ENCODE measurements at places on chromosomes 2 and 18. TPM values are rescaled to one million over a fixed set of nuclear protein-coding genes. Genes with fewer than 3 reads are reported as not detected.
A peak's percentile ranks its signal among the peaks of the same experiment; 100 is the strongest.

The BOLL gene
- 1.6 TPM for polyA plus RNA-seq

The UBXN4 gene
- polyA plus RNA-seq = 68.6 TPM

The DLGAP1 gene
- 1.9 TPM for polyA plus RNA-seq

The INSIG2 gene
- 19.3 TPM for polyA plus RNA-seq

The RAB27B gene
- 0.61 TPM for polyA plus RNA-seq

The CD207 gene
- polyA plus RNA-seq = 0.19 TPM

The LIPT1 gene
- 7.6 TPM for polyA plus RNA-seq

- DNase-seq = no peak
These were observed 25.2 kb downstream of the TOGARAM2 start for GRCh38 chr2:29006092-29006979.

DNA sequence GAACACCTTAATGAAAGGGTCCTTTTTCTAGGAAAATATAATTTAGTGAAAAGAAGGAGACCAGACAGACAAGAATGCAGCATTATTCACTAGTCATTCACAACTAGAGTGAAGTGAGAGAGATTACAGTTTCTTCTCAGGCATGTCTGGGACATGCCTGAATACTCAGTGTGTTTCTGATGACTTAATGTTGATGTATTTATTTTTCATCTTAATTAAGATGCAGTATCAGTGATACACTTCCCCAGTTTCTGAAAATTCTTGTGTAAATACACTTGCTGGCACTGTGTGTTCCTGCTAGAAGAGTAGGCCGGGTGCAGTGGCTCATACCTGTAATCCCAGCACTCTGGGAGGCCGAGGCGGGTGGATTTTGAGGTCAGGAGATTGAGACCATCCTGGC lies 143.6 kb downstream of the MYO3B start:
- DNase-seq = no peak

- DNase-seq = no peak
These were observed 214.4 kb upstream of the SLC39A10 start for GRCh38 chr2:195442458-195443175.

DNA sequence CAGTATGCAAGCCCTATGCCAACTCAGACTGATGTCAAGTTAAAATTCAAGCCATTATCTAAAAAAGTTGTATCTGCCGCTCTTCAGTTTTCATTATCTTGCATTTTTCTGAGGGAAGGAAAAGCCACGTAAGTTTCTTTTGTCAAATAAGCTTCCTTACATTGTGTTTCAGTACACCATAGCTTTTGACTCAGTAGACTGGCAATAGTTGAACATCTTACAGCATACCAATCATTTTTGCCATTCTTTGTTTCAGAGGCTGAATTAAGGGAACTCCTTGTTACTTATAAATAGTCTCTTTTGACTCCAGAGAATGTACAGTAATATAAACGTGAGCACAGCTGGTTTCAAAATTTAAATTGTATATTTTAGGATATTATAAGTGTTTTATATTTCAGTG lies 120.6 kb downstream of the EHBP1 start:
- no peak for DNase-seq

DNA sequence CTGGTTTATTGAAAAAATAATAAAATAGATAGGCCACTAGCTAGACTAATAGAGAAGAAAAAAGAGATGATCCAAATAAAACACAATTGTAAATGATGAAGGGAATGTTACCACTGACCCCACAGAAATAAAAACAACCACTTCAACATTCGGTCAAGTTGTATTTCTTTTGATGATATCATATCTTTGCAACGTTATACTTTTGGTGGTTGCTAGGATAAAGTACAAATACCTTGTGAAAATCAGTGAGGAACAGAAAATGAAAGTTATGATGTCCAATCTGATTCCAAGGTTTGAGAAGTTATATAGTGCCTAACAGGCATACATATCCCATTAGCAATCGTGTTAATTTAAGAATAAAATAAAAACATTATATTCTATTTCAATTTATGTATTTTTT lies 6.6 kb upstream of the ASNSD1 start:
- no peak for DNase-seq

DNA sequence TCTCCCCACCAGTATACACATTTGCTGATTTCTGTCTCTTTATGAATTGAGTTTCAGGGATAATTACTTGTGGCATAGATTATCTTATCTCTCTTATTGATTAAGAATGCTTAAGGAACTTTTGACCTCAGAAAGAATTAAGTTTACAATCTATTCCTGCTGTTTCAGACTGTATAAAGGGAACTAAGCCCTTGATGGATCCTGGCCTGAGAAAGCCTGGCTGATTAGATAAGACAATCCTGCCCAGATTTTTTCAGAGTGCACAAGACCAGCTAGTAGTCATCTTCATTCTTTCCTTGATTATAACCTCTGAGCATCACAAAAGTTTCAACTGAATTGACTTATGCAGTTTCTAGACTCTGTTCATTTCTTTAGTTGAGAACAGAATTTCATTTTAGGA lies 22.7 kb upstream of the TFPI start:
- no peak for DNase-seq

- DNase-seq = no peak
These were observed 239.8 kb downstream of the SETBP1 start for GRCh38 chr18:44920441-44920840.

- no peak for DNase-seq
These were observed 460 bp upstream of the ZBTB7C start for GRCh38 chr18:48409591-48410094.

- no peak for DNase-seq
These were observed 429.6 kb downstream of the NCKAP5 start for GRCh38 chr2:133138693-133139092.

- DNase-seq = no peak
These were observed 27.8 kb upstream of the CACNB4 start for GRCh38 chr2:152126664-152127063.

- no peak for DNase-seq
These were observed 78.4 kb downstream of the KANSL1L start for GRCh38 chr2:210092791-210093190.

- no peak for DNase-seq
These were observed 25.1 kb downstream of the STK25 start for GRCh38 chr2:241483305-241483704.

DNA sequence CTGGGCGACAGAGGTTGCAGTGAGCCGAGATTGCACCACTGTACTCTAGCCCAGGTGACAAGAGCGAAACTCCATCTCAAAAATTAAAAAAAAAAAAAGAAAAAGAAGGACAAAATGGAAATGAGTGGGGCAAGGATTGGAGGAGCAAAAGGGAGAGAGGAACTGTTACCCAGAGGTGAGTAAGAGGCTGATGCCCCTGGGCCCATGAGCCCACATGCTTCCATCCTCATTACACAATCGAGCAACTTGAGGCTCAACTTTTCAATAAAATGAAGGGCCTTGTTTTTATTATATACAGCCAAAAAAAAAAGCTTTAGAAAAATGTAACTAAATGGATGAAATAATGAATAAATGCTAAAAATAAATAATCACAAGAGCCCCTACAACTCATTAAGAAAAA lies 91.7 kb upstream of the YWHAQ start:
- no peak for DNase-seq

GRCh38 chr2:57516698-57517340 lies 529.8 kb upstream of the VRK2 start:
- peak; percentile 22 for DNase-seq

- DNase-seq = no peak
These were observed 36.3 kb downstream of the PIEZO2 start for GRCh38 chr18:11113046-11113548.

Data from forelimb muscle (tissue), 1 donor.